Epithelial cell of esophagus (primary cell): ENCODE measurements at places on chromosomes 13 and 19.

GRCh38 chr19:55249841-55250240 is 9.0 kb downstream of the PPP6R1 start:
- no peak for DNase-seq

- DNase-seq: no peak
Observed at GRCh38 chr13:29548722-29549121, 46.8 kb downstream of the SLC7A1 start.

DNA sequence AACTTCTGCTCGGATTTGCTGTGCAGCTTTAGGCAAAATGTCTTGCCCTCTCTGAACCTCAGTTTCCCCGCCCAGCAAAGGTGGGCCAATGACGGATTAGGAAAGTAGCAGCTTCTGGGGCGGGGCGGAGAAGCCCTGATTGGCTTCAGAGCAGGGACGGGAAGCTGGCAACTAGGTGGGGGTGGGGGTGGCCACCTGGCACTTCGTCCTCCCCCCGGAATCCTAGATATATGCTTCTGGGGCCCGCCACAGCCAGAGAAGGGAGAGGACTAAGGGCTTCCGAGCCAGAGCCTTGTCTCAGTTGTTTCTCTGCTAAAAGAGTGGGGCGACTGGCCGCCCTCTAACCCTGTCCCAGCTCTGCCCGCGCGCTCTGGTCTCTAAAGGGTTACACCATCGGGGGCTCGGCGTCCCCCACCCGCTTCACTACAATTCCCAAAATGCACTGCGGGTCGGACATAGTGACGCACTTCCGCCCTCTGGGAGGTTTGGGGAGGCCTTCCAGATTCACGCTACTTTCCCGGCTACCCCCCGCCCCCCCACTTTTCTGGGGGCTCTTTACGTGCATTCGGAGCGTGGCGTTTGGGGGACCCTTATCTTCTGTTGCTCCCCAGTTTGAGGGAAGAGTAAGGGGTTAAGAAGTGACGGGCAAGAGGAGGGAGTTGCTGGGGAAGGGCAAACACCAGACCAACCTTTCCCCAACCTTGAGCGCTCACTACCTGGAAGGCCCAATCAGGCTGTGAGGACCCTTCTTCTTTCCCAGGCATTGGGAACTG is 672 bp upstream of the IRF2BP1 start:
- DNase-seq: peak; percentile 97

- peak; percentile 79 for DNase-seq
Observed at GRCh38 chr19:18683109-18683957, at the start of gene CRTC1. CRTC1 (plus strand) TSS chr19:18683680; CDS start chr19:18683703, 23 bp downstream.

DNA sequence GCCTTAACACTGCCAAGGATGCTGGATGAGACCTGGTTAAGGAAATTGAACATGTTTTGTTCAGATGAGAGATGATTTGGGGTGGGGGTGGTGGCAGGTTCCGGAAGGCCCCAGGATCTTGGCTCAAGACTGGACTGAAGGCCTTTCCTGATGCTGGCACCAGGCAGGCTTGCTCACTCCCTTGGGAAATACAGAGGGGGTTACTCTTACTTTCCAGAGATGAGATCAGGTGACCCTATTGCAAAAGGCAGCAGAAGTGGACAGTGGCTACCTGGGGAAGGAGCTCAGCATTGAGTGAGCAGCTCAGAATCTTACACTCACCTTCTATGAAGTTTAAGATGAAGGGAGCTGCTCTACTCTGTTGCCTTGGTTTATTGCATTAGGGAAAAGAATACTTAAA is 10.8 kb downstream of the GATAD2A start:
- DNase-seq: no peak

DNA sequence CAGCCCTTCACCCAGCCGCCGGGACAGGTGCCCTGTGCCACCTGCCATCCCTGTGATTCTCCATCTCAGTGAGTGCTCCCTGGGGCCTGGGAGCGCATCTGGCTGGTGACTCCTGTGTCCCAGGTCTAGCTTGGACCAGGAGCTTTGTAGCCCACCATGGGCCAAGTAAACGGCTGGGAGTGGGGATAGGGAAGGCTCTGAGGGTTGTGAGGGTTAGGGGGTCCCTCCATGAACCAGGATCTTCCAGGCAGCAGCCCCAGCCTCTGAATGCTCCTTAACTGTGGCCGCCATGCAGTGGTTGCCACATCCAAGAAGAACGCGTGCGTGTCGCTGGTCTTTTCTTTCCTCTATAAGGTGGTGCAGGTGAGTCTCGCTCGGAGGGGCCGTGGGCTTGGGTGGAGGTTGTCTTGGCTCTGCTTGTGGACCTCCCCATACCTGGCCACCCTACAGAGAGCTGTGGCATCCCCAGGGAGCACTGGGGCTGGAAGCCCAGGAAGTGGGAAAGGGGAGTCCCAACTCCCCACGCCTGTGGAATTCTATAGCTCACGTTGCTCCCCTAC is 8.4 kb downstream of the AP1M1 start:
- no peak for DNase-seq

DNA sequence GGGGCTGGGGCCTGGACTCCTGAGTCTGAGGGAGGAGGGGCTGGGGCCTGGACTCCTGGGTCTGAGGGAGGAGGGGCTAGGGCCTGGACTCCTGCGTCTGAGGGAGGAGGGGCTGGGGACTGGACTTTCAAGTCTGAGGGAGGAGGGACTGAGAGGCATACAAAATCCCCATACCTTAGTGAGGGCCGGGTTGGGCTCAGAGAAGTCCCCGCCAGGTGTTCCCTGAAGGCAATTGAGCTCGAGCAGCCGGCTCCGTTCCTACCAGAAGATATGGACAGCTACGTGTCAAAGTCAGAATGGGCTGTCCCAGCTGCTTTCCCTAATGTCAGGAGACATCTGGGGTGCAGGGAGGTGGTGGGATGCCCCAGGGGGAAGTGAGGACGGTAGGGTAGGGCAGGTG is 9.5 kb downstream of the PHLDB3 start:
- no peak for DNase-seq

DNA sequence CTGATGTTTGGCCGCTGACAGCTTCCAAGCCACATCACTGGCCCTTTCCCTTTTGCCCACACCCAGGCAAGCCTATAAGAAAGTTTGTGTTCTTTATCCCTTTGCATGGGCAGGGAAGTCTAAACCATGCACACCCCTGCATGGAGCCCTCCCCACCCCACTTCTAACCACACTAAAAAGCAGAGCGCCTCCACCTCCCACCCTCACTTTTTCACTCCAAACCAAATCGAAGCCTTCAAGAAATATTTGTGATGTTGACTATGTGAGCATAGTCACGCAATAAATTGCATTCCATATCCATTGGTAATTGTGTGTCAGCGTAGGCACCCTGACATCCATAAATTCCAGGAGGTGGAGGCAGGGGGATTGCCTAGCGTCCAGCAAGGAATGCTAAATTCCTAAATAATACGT is 104.4 kb upstream of the LSM14A start:
- no peak for DNase-seq

GRCh38 chr13:50839828-50840227 is 3.7 kb downstream of the DLEU7 start:
- DNase-seq: no peak

GRCh38 chr13:111233080-111233479 is 87.4 kb upstream of the TEX29 start:
- no peak for DNase-seq

DNA sequence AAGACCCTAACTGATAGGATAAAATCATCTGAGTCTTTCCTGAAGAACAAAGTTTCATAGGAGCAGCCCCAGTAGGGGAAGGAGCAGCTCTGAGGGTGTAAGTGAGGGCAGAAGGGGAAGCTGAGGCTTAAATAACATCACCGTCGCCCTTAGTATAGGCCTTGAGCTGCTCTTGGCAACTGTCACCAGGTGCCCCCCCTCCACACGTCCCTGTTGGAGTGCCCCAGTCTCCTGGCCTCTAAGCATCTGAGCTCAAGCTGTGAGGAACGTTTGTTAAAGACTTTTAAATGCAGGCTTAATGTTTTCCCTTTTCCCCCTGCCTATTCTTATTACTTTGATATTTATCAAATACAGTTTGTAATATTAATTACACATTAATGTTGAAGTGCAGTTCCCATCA is 170.6 kb downstream of the ZIC5 start:
- DNase-seq: no peak

DNA sequence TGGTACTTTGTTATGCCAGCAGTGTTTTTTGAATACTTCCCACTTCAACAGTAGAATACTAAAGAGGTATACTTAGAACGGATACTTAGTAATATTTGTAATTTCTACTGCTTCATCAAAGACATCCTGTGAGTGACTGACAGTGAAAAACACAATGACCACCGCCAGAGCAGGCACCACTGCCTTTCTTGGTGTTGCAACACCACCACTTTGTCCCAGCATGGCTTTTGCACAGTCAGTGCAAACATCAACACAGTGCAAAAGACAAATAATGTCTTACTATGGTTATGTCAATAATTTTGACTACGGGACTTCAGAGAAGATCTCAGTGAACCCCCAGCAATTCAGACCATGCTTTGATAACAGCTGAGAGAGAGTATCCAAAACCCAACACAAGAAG is 220.5 kb downstream of the RBM26 start:
- DNase-seq: peak; percentile 5

GRCh38 chr19:29625186-29625651 is 19.1 kb downstream of the POP4 start:
- no peak for DNase-seq

DNA sequence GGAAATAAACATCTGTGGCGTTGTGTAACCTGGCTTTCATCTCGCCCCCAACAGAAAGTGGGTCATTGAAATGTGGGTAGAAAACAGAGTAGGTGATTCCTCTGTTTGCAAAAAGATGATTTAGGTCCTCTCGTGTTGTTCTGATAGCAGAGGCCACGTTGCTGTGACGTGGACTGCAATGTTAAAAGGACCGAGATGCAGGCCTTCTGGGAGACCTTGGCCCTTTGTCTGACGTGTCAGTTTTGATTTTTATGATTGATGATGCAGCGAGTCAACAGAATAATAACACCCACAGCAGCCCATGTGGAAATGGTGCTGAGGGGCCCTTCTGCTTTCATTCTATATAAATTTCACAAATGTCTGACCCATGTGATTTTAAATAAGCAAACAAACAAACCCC is 68.9 kb downstream of the FGF9 start:
- DNase-seq: no peak

GRCh38 chr19:55362990-55363716 is at the start of gene GARIN5B:
GARIN5B (minus strand) TSS chr19:55363260; CDS start chr19:55363066, 194 bp downstream.
- DNase-seq: no peak

- DNase-seq: peak; percentile 75
Observed at GRCh38 chr13:110109910-110110309, 197.0 kb downstream of the COL4A1 start.

DNA sequence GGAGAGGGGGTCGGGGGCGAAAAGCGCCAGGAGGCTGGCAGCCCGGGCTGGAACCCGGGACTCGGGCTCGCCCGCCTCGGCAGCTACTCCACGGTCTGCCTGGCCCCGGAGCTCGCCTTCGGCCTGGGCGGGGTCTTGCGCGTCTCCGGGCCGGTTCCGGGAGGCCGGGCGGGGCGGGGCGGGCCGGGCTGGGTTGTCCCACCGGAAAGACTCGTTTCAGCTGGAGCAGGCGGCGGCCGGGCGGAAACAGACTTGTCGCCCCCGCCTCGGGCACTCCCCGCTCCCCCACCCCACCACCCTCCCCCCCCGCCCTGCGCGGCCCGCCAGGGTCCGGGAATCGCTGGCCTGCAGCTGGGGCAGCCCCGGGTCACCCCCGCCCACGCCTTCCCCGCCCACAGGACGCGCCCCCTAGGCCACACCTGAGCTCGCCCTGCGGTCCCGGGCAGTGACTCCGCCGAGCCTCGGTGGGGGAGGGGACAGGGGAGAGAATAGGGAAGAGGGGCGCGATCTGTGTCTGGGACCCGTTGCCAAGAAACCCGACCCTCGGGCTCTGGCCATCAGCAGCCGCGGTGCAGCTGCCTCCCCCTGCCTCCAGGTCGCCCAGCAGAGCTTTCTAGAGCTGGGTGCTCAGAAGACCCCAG is 109.4 kb downstream of the KCTD15 start:
- peak; percentile 85 for DNase-seq

DNA sequence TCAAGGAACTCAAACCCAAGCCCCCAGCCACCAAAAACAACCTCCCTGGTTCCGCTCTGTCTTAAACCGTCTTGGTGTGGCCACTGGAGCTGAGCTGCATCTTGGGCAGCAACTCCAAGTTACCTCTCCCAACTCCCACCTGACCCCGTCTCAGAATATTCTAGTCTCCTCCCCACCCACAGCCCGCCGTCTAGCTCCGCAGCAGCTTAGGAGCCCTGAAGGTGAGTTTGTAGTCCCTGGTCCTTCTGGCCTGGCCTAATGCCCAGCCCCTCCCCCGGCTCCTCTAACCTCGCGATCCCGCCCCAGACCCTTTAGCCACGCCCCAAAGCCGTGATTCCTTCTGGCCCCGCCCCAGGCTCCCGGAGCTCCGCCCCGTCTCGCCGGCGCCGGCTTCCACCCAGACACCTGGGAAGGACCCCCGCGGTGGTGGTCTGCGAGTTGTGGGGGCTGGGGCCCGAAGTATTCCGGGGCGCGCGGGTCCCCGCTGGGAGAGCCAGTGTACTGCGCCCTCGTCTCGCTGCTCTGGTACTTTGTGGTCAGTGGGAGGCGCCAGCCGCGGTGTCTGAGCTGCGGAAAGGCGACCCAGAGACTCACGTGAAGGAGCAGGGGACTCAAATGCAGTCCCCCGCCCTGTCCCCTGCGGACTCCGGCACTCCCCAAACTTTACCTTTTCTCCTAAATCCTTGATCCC is 2.5 kb upstream of the LHB start:
- peak; percentile 72 for DNase-seq

- peak; percentile 63 for DNase-seq
Observed at GRCh38 chr13:30033681-30034457, 183.5 kb upstream of the UBL3 start.

DNA sequence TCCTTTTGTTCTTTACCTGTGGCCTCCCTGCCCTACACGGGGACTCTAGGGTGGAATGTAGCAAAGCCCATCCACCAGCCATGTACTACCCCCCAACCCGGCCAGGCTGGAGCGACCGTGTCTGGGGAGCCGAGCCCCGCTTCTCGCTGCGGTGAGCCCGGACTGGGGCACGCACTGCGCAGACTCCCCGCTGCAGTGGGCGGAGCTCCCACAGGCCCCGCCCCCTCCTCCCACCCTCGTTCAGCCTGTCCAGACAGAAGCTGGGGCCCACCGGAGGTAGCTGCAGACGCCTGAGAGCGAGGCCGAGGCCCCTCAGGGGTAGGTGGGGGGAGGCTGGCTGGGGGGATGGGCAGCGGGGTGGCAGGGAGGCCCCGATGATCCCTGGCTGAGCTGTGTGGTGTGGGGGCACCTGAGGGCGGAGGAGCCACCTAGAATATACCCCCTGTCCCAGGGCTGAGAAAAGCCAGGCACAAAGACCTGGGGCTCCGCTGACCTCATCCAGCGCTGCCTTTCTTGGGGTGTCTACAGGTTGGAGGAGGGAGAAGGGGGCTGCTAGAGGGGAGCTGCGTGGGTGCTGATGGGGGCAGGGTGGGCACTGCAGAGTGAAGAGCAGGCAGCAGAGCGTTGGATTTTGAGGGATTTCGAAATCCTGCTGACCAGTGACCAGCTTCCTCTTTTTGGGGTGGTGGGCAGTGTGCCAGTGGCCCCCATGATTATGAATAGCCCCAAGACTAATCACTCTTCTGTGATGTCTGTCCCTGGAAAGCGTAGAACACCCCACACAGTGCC is 17.3 kb downstream of the PLD3 start:
- peak; percentile 80 for DNase-seq
